Hindlimb muscle (tissue), 1 donor: ENCODE measurements at places on chromosomes 16 and 17. TPM values are rescaled to one million over a fixed set of nuclear protein-coding genes. Genes with fewer than 3 reads are reported as not detected.

DNA sequence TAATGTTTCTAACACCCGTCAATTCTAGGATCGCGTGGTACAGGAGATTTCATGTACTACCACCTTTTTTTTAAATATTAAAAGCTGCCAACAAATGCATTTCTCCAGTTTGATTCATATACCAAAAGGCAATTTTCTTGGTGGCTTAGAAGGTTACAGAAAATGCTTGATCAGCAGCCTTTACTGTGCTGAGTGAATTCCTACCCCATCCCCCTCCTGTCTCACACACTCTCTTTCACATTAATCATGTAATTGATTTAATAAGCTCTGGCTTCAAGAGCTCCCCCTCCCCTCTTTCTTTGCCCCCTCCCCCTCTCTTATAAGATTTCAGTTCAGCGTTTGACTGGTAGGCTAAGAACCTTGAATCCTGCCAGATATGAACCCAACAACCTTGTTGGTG is 110.5 kb downstream of the RBFOX1 start:
- DNase-seq: no peak

GRCh38 chr16:69717066-69717465 is 9.3 kb downstream of the NQO1 start:
- DNase-seq: no peak

- no peak for DNase-seq
Measured at GRCh38 chr16:85173146-85173980, 61.1 kb upstream of the CIBAR2 start.

GCGR gene
- not detected for polyA plus RNA-seq

- DNase-seq: no peak
Measured at GRCh38 chr17:61403801-61404662, 4.4 kb downstream of the TBX2 start.

DNA sequence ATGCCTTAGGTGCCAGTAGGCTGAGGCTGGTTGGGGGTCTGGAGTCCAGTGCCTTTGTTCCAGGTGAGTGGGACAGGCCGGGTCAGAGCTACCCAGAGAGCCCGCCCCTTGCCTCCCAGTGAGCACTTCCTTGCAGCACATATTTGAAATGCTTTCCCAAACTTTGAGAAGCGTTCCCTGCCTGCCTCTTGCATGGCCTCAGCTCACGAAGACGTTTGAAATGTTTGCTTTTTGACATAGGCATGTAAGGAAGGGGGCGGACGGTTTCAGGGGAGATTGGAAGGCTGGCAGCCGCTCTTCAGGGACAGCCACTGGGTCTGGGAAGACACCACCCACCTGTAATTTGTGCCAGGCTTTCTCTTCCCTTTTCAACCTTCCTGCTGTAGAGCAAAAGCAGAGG is 5.1 kb upstream of the FOXL1 start:
- DNase-seq: no peak

DOC2A gene
- polyA plus RNA-seq: 1.4 TPM
